Activated naive CD8-positive, alpha-beta T cell treated with anti-CD3 and anti-CD28 coated beads, Interleukin-2, amount 10 ng/mL, durations not matched to agents 7 days and 5 days (primary cell): ENCODE measurements at places on chromosomes 16 and 17. TPM values are rescaled to one million over a fixed set of nuclear protein-coding genes. Genes with fewer than 3 reads are reported as not detected.
A peak's percentile ranks its signal among the peaks of the same experiment; 100 is the strongest.

GRCh38 chr16:11679941-11680911 lies 12.0 kb downstream of the SNN start:
- H3K4me3 ChIP-seq, result peak overlapping the region; percentile 67
- H3K27ac ChIP-seq, result peak overlapping the region; percentile 87
- H3K27me3 ChIP-seq, result no peaks in the 10 kb centered on the region
- DNase-seq, result peak; percentile 6

DNA sequence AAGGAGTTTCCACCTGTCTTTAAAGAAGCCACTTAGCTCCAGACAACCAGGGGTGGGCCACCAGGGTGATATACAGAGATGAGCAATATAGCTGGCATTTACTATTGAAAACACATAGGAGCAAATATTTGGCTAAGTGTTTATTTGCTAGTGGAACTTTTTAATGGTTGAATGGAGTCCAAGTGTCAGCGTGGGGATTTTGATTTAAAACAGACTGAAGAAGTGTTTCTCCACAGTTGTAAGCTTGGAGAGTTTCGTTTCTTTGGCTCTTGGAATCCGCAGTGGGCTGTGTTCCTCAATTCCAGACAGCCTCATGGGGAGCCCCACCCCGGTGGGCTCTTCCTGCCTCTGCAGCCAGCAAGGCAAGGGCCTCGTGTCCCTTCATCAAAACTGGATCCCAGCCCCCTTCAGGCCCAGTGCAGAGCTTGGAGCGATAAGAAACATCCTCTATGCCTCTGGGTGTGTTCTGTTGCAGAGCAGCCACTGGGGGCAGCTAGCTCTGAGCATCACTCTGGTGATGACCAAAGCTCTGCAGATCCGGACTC lies 36.1 kb downstream of the NOG start:
- no peak for DNase-seq
- H3K36me3 ChIP-seq, result no peaks in the 10 kb centered on the region
- H3K4me1 ChIP-seq, result peaks cover 1% of the 10 kb centered on the region

DNA sequence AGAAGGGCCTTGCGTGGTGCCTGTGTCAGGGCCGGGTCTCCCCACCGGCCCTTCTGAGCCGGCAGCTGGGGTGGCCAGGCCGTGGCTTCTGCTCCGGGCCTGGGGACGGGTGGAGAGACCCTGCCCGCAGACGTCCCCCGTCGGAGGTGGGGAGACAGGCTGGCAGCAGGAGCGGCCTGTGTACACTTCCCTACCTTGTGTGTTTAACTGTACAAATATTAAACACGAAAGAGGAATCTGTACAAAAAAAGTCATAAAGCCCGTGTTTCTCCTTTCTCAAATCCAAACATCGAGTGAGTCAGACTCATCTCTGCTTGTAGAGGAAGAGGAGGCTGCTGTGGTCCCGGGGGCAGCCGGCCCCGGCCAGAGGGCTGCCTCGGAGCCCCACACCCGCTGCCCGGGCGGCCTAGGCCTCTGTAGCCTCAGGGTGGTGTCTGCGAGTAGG lies 2.0 kb downstream of the CACNA1H start:
- H3K4me3 ChIP-seq, result no peak overlapping the region
- no peaks in the 10 kb centered on the region for H3K36me3 ChIP-seq
- H3K27me3 ChIP-seq, result peaks cover 19% of the 10 kb centered on the region
- no peak for DNase-seq

DNA sequence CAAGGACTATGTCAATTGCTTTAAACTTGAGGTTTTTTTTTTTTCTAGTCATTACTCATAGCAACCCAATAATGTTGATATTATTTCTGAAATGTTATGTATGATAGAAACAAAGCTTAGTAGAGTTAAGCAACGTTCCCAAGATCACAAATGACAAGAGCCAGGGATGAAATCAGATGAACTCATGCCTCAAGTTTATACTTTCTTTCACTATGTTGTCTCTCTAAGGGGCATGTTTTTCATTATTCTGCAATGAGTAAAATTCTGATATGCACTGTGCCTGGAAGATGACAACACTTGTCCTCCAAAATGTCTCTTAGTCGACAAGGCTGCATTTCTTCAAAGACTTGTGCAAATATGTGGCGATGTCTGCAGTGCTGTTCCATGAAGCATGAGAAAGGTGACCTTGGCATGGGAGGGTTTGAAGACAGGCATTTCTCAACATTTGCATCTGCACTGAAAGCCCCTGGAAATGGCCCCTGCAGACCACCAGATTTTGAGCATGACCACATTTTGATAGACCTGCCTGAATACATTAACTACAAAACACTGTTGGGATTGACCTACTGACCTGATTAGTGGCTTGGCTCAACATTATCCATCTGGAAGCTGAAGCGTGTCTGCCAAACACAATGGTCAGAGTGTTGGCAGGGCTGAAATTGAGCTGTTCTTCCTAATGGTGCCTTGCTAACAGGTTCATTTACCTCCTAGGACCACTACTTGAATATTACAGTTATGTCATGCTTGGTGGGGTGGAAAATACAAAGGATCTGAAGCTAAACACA lies 1027.5 kb downstream of the CDH11 start:
- H3K27ac ChIP-seq, result no peak overlapping the region
- H3K36me3 ChIP-seq, result no peaks in the 10 kb centered on the region

The AGRP gene
- total RNA-seq, result not detected

DNA sequence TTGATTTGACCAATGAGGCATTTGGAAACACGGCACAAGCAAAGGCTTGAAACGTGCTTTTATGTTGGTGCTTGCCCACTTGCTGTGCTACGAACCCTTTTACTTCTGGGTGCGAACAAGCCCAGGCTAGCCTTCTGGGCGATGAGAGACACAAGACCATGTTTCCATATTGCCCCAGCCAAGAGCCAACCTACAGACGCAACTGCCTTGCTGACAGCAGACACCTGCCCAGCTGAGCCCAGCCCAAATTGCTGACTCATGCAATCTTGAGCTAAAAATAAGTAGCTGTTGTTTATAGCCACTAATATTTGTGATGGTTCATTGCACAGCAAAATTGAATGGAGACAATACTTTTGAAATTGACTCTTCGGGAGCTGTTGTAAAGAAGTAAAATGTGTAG lies 464.5 kb downstream of the WWOX start:
- no peak overlapping the region for H3K27ac ChIP-seq
- DNase-seq, result no peak
- H3K27me3 ChIP-seq, result no peaks in the 10 kb centered on the region
- no peaks in the 10 kb centered on the region for H3K36me3 ChIP-seq
- no peak overlapping the region for H3K4me3 ChIP-seq

The QRICH2 gene
- 3.7 TPM for total RNA-seq

DNA sequence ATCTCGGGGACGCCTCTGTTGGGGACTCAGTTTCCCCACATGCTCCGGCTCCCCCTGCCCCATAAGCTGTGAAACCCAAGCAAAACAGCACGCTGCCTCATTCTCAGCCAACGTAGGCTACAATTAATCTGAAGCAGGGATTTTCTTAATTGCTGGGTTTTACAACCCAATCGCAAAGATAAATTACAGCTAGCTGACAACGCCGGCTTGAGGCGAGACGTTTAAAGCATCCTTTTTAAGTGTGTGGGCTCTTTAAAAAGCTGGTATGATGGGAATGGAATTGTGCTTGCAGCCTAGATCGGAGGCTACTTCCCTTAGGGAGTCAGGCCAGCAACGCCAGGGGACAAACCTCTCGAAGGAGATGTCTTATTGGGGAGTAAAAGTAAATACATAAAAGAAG lies 185.3 kb downstream of the ZNF423 start:
- no peak overlapping the region for H3K4me3 ChIP-seq
- no peak overlapping the region for H3K27ac ChIP-seq
- no peaks in the 10 kb centered on the region for H3K4me1 ChIP-seq
- H3K36me3 ChIP-seq, result no peaks in the 10 kb centered on the region

GRCh38 chr16:66228792-66229191 lies 137.7 kb upstream of the CDH5 start:
- H3K36me3 ChIP-seq, result no peaks in the 10 kb centered on the region
- no peak for DNase-seq
- H3K4me3 ChIP-seq, result no peak overlapping the region
- H3K4me1 ChIP-seq, result no peaks in the 10 kb centered on the region
- H3K27ac ChIP-seq, result no peak overlapping the region

DNA sequence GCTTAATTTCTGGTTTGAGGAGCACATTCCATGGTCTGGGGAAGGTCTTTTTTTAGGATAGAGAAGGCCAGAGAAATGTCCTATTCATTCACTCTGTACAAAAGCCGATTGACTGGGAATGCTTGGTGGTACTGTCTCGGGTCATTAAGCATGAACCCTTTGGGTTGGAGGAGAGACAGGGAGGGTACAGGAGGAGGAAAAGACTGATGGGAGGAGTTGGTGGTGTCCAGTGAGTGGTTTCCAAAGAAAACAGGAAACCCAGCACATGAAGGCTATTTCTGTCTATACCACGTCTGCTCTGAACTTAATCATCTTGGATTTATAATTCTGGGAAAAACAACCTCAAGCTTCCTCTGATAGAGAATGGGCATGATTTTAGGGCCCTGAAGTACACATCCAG lies 111.9 kb downstream of the XYLT1 start:
- H3K36me3 ChIP-seq, result peaks cover 50% of the 10 kb centered on the region
- peak overlapping the region; percentile 65 for H3K4me3 ChIP-seq
- no peaks in the 10 kb centered on the region for H3K27me3 ChIP-seq
- H3K4me1 ChIP-seq, result peaks cover 56% of the 10 kb centered on the region
